ENCODE measurements at places on chromosomes 5 and 9.

- DNase-seq = peak; percentile 41
These were observed 20.9 kb downstream of the OR2Y1 start for GRCh38 chr5:180718810-180719453.

- DNase-seq = no peak
These were observed 342.7 kb upstream of the ADAMTS16 start for GRCh38 chr5:4797445-4797844.

DNA sequence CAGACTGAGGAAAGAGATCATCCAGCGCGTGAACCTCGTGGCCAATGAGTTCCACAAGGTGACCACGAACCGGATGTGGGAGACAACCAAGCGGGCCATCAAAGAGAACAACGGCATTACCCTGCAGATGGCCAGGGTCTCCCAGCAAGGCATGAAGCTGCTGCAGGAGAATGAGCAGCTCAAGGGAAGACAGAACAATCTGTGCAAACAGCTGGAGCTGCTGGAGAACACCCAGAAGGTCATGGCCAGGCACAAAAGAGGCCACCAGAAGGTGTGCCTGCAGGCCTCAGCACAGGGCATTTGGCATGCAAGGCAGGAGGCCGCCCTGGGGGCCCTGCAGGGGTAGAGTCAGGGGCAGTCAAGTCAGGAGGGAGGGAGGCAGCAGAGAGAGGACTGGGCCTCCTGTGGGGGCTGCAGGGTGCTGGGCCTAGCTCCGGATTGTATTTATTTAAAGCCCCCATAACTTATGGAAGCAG lies 4.2 kb downstream of the PTRH1 start:
- no peak for DNase-seq

DNA sequence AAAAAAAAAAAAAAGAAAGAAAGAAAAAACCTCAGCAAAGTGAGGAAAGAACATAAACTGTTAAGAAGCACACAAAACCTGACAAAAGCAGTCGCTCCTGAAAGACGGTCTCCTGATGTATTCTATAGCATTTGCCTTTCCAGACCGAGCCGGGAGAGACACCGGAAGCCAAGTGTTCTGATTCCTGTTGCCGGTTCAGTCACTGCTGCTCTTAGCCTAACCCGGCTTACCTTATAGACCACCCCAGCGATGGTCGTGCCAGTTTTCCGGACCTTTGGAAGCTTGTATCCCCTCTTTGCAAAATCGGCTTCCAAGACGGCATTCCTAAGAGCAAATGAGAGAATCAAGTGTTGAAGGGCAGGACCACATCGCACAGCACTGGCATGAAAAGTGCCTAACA lies 630 bp downstream of the PSMB7 start:
- DNase-seq = no peak

DNA sequence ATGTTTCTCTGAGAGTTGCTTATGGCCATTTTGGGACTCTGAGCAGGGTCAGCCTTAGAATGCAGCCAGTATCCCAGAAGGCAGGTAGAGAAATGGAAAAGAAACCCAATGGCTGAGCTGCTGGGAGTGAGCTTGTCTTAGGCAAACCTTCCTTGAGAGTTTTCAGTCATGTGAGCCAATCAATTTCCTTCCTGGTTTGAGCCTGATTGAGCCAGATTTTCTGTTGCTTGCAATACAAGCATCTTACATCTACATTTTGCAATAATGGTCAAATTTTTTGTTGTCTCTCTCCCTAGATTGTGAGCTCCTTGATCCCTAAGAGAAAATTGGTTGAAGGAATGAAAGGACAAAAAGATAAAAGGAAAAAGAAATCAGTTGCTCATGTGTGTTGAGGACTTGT lies 155.3 kb downstream of the SNX18 start:
- DNase-seq = no peak

DNA sequence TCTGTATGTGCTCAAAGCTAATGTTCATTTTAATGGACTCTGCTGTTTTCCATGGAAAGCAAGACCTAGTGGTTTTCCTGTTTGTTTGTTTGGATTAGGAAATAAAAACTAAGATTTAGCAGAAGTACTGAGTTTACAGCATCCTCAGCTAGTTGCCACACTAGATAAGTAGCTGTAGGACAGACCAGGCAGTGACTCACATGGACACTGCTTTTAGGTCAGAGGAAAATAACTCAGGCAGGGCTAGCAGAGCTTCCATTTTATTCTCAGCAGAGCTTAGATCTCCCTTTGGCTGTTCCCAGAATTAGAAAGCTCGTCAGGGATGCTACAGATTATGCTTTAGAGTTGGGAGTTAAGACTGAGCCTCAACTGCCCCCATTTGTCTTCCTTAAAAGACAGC lies 204.4 kb downstream of the SH3GL2 start:
- no peak for DNase-seq

DNA sequence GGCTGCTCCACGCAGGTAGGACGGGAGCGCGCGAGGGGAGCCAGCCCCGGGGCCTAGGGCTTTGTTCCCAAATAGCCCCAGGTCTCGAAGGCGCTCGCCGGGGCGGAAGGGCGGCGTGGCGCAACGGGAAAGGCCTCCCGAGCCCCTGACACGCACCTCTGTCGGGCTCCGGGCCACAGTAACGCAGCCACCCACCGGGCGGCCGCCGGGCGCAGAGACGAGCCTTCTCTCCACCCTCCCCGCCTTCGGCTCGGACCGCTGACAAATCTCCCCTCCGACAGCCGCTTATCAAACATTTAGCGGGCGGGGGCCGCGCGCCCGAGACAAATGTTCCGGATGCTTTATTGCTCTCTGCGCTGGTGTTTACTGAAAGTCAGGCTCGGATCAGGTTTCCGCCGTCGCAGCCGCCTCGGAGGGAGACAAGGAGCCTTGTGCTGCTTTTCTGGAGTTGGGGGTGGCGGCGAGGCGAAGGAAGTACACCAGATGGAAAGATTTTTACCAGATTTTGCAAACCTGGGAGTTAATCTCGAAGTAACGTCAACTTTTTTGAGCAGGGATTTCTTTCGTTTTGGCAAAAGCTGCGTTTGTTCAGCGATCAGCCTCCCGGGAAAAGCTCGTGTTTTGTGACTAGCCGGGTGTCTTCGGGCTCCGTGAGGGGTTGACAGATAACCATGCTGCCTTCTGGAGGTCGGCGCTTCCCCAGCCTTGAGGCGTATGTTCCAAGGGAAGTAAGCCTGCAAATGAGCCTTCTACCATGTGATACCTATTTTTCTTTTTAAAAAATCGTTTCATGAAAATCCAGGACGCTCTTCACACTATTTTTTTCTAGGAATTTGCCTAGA lies 950 bp downstream of the RGMB start:
- DNase-seq = peak; percentile 87

GRCh38 chr5:124210111-124210910 lies 536.1 kb downstream of the ZNF608 start:
- DNase-seq = no peak

- DNase-seq = peak; percentile 73
These were observed 63.5 kb downstream of the ZNF474 start for GRCh38 chr5:122192497-122193496.

DNA sequence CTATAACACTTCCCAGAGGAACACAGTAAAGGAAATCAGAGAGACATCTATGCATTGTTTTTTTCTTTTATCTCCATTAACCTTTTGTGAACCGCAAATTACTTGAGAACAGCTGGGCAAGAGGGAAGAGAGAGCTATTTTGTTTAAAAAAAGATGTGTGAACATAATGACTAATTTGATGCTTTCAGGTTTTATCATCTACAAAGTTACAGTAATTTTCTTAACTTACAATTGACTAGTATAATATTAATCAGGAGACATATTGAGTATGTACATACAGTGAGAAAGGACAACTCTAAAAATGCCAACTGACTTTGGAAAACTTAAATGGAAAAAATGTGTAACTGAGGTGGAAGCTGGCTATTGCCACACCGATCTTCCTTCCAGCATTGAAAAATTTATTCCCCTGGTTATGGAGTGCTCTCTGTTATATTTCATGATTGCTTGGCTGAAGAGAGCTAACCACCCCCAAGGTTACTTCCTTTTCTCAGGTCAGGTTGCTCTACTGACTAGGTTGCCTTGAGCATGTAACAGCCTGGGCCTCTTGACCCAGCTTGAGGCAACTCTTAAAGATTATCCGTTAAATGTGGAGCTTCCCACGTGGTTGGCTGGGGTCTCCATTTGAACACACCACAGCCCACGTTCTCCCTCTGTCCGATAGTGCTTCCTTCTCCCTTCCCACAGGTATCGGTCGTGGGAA lies 62.6 kb upstream of the C6 start:
- no peak for DNase-seq

- peak; percentile 78 for DNase-seq
These were observed at the start of gene KDM3B for GRCh38 chr5:138352071-138352721. TSS of gene KDM3B (plus strand) at chr5:138352685. CDS start at chr5:138352796, 111 bp downstream.

DNA sequence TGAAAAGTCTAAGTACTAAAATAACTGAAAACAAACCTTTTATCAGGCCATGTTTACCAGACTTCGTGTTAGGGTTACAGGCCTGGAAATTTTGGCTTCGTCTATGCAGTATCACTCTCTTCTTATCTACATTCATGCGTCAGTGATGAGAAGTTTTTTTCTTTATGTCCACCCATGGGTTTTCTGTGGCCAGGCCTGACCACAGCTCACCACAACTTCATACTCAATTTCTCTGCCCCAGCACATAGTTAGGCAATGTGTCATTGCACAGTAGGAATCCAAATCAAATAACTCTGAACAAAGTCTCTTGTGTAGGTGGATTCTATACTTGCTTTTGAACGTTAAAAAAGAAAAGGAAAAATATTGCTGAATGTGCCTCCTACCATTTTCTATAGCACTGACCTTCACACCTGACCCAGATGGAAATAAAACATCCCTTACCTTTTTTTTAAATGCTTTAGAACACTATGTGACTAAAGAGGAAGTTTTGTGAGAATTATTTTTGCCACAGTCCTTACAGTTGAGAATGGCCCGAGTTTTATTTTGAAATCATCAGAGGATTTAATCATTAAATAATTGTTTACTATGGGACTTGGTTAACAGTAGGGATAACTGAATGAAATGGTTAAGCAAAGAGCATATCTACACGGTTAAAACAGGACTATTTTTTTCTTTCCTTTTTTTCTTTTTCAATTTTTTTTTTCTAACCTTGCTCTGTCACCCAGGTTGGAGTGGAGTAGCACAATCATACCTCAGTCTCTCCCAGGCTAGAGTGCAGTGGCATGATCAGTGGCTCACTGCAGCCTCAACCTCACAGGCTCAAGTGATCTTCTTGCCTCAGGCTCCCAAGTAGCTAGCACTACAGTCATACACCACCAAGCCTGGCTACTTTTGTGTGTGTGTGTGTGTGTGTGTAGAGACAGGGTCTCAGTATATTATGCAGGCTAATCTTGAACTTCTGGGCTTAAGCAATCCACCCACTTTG lies 1247.0 kb upstream of the ACO1 start:
- peak; percentile 79 for DNase-seq

DNA sequence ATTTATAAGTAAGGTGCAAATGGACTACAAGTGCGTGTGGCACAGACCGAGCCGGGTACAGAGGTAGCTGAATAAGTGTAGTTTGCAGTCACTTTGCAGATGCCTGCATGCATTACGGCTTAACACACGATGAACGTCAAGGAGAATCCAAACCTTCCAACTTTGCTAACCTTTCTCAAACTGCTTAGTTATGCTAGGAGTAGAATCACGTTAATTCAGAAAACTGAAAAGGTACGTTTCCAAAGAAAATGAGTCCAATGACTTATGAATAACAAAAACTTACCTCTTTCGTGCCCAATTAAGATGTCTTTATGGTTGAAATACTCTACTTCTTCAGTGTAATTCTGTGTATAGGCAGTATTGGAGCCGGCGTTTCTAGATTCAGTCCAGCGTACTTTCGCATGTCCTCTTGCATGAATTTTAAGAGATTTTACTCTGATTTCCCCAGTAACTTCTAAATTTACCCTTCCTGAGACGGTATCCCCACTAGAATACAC lies 539 bp downstream of the ARRDC3 start:
- no peak for DNase-seq

GRCh38 chr5:30959238-30959637 lies 234.2 kb upstream of the CDH6 start:
- DNase-seq = peak; percentile 6

DNA sequence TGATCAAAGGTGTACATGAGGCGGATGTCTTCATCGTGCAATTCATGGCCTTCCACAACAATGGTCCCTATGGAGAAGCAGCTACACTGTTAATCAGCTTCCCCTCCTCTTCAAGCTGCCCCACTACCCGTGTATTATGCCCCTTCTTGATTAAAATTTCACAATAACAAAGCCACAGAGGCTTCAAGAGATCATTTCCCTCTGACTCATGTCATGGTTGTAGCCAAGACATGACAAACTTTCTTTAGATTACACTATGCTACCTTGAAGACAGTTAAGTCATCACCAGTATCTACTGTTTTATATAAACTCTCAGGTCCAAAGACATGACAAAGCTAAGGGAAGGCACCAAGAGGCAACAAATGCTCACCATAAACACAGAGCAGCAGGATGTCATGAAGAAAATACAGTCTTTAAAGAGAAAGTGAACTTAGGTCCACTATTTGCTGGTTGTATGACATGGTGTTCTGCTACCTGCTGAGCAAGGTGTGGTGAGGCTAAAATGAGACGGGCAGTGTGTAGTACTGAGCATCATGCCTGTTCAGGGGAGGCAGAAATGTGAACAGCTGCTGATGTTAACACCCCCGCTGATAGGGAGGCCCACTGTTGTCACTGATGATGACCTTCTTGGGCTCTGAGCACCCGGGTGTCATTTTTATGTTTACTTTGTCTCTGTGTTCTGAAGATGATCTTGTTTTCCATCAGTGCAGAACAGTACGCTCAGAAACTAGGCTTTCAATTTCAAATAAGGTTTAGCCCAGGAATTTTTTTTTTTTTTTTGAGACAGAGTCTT lies 48.3 kb downstream of the IARS1 start:
- peak; percentile 90 for DNase-seq

Measured in iris pigment epithelial cell (primary cell).